NCI-H345 (cell line): ENCODE measurements at places on chromosomes 3 and 15.

DNA sequence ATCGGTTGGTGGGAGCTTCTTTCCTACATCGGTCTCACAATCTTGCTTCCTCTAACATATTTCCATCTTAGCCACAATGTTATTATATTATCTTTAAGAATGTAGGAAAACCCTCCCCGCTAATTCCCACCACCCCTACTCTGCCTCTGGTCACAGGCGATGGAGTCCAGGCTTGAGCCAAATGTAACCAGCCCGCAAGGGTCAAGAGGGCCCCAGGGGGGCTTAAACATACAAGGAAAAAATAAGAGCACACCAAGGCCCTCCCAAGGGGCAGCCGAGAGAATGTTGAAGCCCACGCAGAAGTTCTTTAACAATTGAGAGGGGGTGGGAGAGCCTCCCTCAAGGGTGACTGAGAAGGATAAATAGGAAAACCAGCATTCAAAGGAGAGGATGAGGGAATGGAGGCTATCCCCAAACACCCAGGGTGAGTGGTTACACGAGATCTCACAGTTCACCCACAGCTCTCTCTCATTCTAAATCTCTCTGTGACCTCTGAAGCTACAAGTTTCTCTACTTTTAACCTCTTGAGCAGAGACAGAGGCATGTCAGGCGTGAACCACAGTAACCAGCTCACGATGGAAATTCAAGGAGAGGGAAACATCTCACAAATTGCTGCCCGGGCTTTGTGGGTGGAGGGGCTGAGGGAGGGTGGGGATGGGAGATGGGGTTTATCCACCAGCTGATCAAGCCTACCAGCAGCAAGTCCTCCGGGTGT lies 31.4 kb upstream of the UACA start:
- DNase-seq: no peak

GRCh38 chr3:185658504-185658912 lies 72.4 kb downstream of the SENP2 start:
- DNase-seq: no peak

- peak; percentile 43 for DNase-seq
Observed at GRCh38 chr3:125280668-125281361, 68.3 kb upstream of the SLC12A8 start.

DNA sequence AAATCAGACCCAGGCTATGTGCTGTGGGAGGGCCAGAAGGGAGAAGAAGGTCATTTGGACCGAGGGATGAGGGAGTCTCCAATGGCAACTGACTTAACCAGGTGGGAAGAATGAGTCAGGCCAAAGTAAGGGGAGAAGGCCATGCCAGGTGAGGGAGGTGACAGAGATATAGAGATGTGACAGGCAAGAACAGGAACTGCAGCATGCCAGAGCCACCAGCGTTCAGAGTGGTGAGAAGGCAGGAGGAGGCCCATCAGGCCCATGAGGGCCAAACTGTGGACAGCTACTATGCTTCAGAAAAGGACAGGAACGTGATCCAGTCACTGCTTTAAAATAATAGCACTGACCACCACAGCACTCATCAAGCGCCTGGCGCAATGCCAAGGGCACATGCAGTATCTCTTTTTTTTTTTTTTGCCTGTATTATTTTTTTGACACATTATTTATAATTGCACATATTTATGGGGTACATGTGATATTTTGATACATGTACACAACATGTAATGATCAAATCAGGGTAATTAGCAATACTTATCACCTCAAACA lies 154.3 kb upstream of the IGF1R start:
- no peak for DNase-seq

DNA sequence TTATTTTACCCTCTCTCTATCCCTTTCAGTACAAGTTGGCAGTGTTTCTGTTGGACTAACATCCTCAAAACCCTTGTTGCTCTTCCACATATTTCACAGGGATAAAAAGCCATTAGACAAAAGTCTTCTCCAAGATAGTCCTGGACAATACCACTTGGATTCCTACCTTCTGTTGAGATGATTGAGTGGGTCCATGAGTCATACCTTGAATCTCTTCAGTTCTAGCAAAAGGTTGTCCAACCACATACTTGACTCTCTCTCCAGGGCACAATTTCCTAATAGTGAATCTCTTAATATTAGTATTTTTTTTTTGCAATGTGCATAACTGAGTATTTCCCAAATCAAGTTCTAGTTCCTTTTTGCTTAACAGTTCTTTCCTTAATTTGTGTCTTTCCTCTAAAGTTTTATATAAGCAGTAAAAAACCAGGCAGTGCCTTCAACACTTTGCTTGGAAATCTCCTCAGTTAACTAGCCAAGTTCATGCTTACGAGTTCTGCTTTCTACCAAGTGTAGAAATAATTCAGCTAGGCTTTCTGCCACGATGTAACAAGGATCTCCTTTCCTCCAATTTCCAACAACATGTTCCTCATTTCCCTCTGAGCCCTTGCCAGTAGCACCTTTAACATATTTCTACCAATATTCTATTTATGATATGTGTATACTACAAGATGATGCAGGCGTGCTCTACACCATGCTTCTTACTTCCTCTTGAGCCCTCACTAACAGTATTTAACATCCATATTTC lies 68.3 kb upstream of the NEO1 start:
- DNase-seq: no peak

DNA sequence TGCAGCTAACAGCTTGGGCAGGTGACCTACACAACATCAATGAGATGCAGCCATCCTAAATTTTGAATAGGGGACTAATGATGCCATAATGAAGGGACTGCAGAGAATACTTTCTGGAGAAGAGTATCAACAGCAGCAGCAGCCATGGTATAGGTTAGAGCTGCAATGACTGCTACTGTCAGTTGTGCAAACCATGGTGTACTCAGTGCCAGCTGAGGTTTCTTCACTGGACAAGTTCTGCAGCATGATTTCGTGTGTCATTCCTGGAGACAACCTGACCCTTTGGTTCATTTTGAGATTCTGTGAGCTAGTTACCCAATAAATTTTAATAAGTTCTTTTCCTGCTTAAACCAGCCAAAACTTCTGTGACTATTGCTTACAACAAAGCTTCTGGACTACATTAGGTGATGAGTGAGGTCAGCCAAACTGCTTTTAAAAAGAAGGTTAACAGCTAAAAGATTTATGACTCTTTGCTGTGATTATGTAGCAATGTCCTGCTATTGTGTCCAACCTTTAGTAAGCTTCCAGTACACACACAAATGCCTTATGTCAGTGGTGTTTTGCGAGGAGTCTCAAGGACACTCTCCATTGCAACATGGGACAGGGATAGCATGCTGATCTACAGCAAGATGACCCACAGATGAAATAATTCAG lies 4.8 kb upstream of the DAZL start:
- no peak for DNase-seq

- DNase-seq: no peak
Observed at GRCh38 chr3:188889054-188889491, 282.7 kb upstream of the TPRG1 start.

DNA sequence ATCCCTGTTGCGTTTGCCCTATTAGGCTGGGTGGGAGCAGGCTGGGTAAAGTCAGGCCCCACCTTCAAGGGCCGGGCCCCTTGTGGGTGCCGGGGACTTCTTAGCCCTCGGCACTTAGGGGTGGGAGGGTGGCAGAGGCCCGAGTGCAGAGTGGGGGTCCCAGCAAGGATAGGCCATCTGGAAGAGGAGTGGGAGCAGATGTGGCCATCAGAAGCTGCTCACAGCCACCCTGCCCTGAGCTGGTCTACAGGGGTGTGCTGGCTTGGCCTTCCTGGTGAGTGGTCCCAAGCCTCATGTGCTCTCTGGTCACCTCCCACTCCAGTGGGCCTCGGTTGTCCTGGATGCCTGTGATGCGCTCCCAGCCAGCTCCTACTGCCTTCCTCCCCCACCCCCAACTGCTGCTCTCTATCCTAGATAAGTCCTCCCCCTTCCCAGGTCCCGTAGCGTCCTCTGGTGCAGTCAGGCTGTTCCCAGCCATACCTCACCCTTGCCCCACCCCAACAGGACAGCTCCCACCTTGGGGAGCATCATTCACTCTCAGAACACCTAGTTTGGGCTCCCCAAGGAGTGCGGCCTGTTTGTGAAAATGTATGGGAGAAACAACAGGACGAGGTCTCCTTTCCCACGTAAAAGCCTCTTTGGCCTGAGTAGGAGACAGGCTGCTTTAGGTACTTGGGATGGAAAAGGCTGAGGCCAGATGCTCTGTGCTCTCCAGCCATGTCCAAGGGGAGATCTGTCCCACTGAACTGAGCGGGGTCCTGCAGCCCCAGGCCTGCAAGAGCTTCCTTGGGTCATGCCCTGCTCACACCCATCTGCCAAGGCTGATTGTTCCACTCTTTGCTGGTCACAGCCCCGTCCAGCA lies 24.9 kb upstream of the PLXNA1 start:
- no peak for DNase-seq

- no peak for DNase-seq
Observed at GRCh38 chr3:11570789-11571495, 72.8 kb downstream of the VGLL4 start.

DNA sequence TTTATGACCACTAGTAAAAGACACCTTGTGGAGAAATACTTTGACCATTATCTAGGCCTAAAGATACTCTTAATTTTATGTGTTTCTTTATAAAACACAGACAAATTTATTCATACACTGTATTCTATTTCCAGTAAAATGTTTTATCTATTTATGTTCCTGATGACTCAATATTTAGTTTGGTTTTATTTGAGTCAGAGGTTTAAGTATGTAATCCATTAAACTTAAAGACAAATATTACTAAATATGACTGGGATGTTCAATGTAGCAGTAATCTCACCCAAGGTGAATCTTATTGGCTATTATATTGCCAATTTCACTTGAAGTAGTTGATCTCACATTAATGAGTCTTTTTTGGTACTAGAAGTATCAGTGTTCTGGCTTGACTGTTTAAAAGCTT lies 799.7 kb downstream of the CADM2 start:
- no peak for DNase-seq

GRCh38 chr3:124993466-124993865 lies 58.9 kb upstream of the MUC13 start:
- no peak for DNase-seq

- DNase-seq: no peak
Observed at GRCh38 chr3:48952510-48953118, 34.0 kb downstream of the ARIH2 start.

GRCh38 chr3:135023996-135024658 lies 229.1 kb downstream of the EPHB1 start:
- DNase-seq: no peak

DNA sequence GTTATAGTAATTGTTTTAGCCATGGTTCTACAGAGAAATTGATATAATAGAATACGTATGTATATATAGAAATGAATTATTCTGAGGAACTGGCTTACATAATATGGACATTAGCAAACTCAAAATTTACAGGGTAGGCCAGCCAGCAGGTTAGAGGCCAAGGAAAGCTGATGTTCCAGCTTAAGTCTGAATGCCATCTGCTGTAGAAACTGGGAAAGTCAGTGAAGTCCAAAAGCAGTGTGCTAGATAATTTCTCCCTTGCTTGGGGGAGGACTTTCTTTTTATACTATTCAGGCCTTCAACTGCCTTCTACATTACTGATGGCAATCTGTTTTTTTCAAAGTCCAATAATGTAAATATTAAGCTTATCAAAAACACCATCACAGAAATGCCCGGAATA lies 1174.7 kb downstream of the ZPLD1 start:
- DNase-seq: no peak

- DNase-seq: no peak
Observed at GRCh38 chr3:27200721-27201489, 168.3 kb downstream of the NEK10 start.

GRCh38 chr3:46959161-46959511 lies 17.4 kb downstream of the CCDC12 start:
- DNase-seq: no peak

GRCh38 chr3:122497425-122497824 lies 17.3 kb downstream of the KPNA1 start:
- no peak for DNase-seq

- peak; percentile 74 for DNase-seq
Observed at GRCh38 chr15:66023311-66023972, 154.2 kb downstream of the RAB11A start.

DNA sequence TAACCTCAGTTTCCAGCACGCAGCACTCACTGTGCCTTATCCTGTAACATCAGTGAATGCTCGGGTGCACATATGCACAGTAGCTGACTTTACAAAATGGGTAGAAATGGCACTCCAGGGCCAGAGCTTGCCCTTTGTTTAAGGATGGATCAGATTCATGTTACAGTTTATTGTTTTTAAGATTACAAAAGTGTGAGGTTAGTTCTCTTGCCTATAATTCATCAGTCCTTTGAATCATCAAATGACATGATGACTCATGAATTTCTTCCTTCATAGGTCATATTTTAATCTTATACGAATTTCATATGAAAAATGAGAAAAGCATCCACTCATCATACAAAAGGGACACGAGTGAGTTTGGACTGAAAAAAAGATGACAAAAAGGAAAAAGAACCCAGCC lies 545.3 kb downstream of the GBE1 start:
- DNase-seq: no peak

- no peak for DNase-seq
Observed at GRCh38 chr15:38560456-38560926, 4.1 kb downstream of the RASGRP1 start.

- DNase-seq: peak; percentile 20
Observed at GRCh38 chr15:90099868-90100831, 2.1 kb downstream of the IDH2 start.

- no peak for DNase-seq
Observed at GRCh38 chr3:45558431-45558830, 36.1 kb upstream of the LIMD1 start.

DNA sequence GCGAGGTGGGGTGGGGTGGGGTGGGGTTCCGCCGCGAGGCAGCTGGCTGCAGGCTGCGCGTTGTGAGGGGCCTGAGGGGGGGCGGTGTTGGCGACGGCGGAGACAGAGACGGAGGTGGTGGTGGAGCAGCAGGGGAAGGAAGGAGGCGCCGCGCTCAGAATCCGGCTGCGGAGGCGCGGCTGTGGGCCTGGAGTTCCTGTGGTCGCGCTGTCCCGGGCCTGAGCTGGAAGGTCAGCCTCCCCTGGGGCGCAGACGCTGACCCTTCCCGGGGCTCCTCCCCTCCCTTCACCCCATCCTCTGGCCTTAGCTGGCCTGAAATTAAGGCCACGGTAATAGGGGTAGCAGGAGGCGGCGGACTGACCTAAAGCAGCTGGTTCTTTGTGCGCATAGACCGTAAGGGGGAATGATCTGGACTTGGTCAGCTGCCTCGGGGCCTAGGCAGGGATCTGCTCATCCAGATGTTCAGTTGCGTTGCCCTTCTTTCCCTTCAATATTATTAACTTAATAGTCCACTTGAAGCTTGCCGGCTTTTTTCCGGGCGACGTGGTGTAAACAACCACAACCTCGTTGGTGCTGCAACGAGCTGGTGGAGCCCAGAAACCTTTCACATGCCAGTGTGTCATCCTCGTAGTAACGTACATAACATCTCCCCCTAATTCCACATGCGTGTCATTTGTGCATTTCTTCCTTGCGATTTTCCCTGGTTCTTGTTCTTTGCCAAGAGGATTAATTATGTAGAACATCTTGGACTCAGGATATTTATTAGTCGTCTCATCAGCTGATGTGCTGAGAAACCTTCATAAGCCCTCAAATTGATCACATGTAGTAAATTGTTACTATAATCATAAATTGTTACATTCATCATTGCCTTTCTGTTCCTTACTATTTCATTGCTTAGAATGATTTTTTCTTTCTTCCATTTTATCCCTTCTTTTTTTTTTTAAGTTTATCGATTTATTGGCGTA lies 626 bp downstream of the SEC62 start:
- DNase-seq: no peak
